Kidney glomerular epithelial cell (primary cell): ENCODE measurements at places on chromosomes 5 and 9.

- DNase-seq, result peak; percentile 61
Observed at GRCh38 chr9:16720386-16720785, 150.1 kb downstream of the BNC2 start.

DNA sequence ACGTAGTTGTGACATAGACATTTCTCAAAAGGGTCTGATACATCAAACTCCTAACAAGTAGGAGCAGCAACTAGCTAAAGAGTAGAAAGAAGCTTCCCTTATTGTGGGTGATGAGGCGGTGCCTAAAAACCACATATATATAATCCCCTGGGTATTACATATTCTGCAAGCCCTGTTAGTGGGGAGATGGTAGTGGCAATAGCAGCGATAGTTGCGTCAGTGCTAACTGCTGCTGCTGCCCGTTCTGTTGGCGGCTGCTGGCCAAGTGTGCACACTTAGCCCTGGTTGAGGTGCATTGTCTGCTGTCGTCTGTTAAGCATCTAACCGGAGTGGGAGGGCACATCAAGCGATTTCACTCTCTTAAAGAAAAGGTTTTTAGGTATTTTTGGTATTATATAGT lies 35.8 kb downstream of the VLDLR start:
- DNase-seq, result no peak

- DNase-seq, result no peak
Observed at GRCh38 chr9:123928533-123929176, 1.3 kb downstream of the DENND1A start.

- DNase-seq, result no peak
Observed at GRCh38 chr5:109589986-109590385, 99.7 kb upstream of the MAN2A1 start.

- DNase-seq, result no peak
Observed at GRCh38 chr5:31091501-31091900, 102.0 kb upstream of the CDH6 start.

- DNase-seq, result no peak
Observed at GRCh38 chr9:86322973-86323644, 31.1 kb downstream of the TUT7 start.

- no peak for DNase-seq
Observed at GRCh38 chr5:146781157-146781556, 97.4 kb downstream of the PPP2R2B start.

- DNase-seq, result no peak
Observed at GRCh38 chr9:136146126-136147037, 27.7 kb upstream of the TMEM250 start.

DNA sequence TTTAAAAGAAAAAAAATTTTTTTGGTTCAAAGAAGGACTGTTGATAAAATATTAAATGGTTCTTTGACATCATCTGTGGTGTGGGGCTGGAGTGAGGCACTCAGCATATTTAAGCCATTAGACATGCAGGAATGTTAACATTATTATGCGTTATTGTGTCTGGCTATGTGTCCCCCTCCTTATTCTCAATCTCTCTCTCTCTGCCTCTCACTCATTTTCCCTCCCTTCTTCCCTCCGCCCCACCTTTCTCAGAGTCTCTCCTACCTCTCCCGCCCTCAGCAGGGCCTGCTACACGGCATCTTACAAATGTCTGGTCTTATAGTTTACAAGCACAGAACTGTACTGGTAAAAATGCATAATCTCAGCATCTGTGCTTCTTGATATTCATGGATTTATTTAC lies 287.8 kb upstream of the TMEM161B start:
- no peak for DNase-seq

DNA sequence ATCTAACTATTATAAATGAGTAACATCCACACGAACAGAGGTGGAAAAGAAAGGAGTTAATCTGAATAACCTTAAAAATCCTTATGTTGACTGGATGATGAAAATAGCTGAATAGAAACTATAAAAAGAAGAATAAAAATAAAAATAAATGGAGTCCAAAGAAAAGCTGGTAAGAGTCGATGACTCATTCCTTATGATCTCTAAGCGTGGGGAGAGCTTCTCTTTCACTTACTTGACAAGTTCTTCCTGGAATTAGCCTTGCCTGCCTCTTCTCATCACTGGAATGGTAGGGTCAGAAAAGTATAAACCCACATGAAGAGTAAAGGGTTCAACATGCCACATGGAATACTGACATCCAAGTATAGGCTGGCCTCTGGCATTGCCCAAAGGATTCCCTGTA lies 477.0 kb upstream of the RGMB start:
- DNase-seq, result no peak
